ENCODE measurements at places on chromosomes 6 and 20.

DNA sequence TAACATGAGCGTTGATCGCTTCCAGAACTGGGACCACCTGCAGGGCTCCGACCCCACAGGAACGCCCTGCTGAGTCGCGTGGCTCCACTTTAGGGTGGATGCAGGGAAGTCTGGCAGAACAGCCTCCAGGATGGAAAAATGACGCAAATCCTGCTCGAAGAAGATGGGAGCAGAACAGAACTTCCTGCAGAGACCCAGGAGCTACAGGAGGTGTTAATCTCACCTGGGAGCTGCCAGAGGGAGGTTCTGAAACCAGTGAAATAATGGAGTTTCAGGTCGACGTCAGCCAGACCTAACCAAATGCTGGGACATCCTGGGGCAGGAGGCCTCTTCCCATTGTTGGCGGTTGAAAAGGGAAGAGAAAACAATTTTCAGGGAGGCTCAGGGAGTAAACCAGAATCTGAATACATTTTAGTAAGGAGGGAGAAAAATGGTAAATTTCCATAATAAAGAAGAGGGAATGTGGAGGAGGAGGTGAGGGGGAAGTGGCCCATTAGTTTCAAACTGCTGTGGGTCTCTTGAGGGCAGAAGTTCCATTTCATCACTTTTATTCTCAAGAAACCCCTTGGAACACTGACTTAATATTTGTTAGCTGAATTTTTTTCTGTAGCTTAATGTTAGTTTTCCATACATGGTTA, 558.4 kb upstream of the CDH4 start:
- no peak for DNase-seq

- DNase-seq, result no peak
These were observed 96.9 kb downstream of the LY86 start for GRCh38 chr6:6685249-6686040.

DNA sequence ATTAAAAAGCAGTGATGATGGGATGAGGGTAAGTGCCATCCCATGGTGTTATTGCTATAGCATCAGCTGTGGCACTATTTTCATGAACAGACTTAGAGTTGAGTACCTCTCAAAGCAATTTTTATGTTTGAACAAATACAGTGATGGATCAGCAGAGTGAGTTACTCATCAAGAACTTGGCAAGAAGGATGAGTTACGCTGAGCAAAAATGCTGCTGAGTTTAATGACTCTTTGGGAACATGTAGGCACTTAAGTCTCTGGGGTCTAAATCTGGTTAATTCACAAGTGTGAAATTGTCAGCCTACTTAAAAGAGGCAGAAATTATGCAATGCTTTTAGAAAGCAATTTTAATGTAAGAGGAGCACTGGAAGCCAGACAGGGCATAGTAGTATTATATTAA, 78.5 kb upstream of the AHI1 start:
- DNase-seq, result no peak

- peak; percentile 45 for DNase-seq
These were observed 5.2 kb upstream of the GOPC start for GRCh38 chr6:117607511-117607910.

DNA sequence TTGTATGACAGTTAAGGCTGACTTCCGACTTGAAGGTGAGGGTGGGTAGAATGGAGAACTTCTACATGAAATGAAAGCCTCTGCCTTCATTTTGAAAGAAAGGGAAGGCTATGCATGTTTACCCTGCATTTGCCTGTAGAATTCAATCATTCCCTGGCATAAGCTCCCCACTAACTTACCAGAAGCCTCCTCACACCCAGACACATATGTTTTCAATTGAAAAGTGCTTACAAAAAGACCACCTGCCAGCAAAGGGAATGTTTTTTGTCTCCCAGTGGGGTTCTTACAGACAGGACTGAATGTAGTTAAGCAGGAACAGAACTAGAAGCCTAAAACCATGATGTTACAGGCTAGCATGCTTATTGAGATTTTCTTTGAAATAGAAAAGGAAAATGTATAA, 392.1 kb upstream of the HSF2 start:
- no peak for DNase-seq

- no peak for DNase-seq
These were observed 284.2 kb upstream of the CHD6 start for GRCh38 chr20:41902346-41902745.

DNA sequence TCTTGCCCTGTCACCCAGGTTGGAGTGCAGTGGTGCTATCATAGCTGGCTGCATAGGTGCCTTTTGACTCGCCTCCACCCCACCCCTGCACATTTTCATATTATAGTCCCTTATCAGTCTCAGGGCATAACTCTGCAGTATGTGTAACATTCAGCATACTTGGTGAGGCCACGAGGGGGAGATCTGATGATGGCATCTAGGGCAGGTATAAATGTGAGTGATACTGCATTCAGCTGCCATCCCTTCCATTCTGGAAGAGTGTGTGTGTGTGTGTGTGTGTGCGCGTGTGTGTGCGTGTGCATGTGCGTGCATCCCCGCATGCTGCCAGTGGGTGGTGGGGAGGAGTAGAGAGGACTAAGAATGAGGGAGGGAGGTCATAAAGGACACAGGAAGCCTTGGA, 81.4 kb downstream of the JARID2 start:
- DNase-seq, result no peak

DNA sequence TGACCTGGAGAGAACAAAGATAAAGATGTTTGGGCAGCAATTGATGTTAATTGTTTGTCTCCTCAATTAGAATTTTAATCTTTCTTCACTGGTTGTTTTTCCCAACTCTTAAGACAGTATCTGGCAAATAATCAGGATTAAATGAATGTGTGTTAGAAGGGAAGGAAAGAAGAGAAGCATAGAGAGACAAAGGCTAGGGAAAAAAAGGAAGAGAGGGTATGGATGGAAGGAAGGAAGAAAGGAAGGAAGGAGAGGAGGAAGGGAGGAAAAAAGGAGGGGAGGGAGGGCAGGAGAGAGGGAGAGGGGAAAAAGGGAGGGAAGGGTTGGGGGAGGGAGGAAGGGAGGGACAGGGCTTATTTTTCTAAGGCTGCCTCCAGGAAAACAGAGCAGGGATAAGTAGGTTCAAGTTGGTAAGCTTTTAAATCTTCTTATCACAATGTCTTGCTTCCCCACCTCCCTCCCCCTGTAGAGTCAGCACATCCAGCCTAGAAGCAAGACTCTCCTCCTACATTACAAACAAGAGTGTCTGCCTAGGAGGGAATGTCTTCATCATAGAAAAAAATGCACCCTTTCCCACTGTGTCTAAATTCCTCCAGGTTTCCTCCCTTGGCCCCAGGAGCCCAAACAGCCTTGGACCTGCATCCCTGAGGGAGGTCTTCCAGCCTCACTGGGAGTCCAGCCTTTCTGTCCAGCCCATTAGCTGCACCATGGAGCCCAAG, 447.8 kb upstream of the JARID2 start:
- no peak for DNase-seq

GRCh38 chr6:94289131-94289530, 869.8 kb upstream of the EPHA7 start:
- no peak for DNase-seq

Measured in MM.1S (cell line).